ENCODE measurements at places on chromosomes 16 and 17.

GRCh38 chr17:18966831-18967624 is 15.1 kb downstream of the SLC5A10 start:
- DNase-seq = no peak

DNA sequence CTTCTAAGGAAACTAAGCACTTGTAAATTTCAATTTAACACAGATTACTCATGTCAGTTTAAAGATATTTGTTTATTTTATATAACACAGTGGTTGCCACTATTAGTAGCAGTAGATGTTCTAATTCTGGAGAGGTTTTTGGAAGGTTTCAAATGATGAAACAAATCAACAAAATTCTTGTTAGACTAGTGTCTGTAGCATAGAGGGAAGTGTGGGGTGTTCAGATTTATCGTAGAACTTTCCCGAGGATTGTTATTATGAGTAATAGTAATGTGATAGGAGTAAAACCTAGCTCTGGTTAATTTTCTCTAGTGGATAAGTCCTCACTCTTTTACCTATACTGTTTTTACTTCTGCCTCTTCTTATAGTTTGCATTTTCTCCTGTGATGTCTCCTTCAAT is 6.3 kb downstream of the GAN start:
- no peak for DNase-seq

- DNase-seq = no peak
Measured at GRCh38 chr17:67105213-67105612, 60.9 kb downstream of the CACNG1 start.

DNA sequence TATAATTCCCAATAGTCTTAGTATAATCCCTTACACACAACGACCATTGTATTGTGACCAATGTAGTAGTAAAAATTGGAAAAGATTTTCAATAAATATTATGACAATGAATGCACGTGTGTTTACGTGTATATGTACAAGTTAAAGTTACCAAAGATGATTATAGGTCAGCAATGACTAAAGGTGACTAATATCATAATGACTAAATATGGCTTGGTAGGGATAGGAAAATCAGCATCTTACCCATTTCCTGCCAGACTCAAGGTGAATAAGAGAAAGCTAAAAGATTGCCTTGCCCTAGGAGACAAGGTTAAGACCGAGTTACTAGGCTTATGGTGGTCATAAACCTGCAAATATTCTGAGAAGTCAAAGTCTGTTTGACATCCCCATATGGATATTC is 34.4 kb downstream of the CPD start:
- no peak for DNase-seq

DNA sequence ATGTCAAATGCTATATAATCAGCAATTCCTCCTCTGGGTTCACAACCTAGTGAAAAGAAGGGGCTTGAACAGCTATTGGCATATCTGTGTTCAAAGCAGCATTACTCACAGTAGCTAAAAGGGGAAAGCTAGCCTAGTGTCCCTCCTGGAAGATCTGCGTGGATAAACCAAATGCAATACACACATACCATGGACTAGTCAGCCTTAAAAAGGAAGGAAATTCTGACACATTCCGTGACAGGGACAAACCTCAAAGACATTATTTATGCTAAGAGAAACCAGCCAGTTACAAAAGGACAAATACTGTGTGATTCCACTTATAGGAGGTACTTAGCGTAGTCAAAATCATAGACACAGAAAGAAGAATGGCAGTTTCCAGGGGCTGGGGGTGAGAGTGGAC is 90.1 kb downstream of the XYLT1 start:
- DNase-seq = no peak
